ENCODE measurements at places on chromosomes 3 and 15. TPM values are rescaled to one million over a fixed set of nuclear protein-coding genes. Genes with fewer than 3 reads are reported as not detected.

GRCh38 chr3:69197922-69198530 lies 75.6 kb upstream of the LMOD3 start:
- H3K4me1 ChIP-seq, result no peaks in the 10 kb centered on the region
- H3K36me3 ChIP-seq, result no peaks in the 10 kb centered on the region

DNA sequence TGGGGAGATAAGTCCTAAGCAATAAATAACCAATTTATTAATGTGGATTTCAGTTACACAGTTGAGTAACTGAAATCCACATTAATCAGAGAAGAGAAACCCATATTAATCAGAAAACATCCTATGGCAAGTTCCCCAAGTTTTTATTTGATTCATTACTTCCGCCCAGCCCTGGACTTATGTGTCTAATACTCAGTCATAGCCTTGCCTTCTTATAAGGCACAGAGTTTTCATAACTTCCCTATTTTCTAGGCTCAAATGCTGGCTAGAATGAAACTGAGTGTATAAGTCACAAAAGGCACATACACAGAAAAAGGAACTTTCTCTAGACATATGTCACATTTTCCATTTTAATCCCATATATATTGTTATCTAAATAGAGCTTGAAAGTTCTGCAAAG lies 28.8 kb downstream of the CD47 start:
- peaks cover 14% of the 10 kb centered on the region for H3K36me3 ChIP-seq
- peaks cover 30% of the 10 kb centered on the region for H3K4me1 ChIP-seq
- peak; percentile 64 for DNase-seq

DNA sequence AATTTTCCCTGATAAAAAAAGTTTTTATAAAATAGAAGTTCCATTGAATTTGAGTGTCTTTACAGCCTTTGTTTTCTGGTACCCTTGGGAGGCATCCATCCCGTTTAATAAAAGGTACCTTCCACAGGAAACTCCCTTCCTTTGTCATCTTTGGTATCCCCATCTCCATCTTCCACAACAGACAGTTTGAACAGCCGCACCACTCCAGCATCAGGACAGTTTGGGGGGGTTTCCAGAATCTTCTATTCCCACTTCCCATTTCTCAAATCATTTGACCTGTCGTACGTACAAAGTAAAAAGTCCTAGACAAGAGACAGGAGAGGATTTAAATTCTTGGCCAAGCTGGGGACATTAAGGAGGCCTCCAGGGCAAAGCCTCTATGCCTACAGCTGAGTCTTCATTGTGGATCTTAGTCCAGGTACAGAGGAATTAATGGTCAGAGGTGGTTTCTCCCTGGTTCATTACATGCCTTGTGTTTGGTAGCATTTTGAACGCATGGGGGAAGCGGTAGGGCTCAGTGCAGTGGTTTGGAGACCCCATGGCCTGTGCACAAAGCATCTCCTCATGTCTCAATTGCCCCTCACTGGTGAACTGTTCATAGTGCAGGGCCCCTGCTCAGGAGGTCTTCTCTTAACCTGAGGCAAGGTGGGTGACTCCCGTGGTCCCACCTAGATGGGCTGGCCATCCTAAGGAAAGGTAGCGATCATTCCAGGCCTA lies 19.4 kb upstream of the BCL2A1 start:
- H3K27me3 ChIP-seq, result no peaks in the 10 kb centered on the region
- H3K27ac ChIP-seq, result no peak overlapping the region
- no peaks in the 10 kb centered on the region for H3K36me3 ChIP-seq
- no peaks in the 10 kb centered on the region for H3K4me1 ChIP-seq
- H3K4me3 ChIP-seq, result no peak overlapping the region

DNA sequence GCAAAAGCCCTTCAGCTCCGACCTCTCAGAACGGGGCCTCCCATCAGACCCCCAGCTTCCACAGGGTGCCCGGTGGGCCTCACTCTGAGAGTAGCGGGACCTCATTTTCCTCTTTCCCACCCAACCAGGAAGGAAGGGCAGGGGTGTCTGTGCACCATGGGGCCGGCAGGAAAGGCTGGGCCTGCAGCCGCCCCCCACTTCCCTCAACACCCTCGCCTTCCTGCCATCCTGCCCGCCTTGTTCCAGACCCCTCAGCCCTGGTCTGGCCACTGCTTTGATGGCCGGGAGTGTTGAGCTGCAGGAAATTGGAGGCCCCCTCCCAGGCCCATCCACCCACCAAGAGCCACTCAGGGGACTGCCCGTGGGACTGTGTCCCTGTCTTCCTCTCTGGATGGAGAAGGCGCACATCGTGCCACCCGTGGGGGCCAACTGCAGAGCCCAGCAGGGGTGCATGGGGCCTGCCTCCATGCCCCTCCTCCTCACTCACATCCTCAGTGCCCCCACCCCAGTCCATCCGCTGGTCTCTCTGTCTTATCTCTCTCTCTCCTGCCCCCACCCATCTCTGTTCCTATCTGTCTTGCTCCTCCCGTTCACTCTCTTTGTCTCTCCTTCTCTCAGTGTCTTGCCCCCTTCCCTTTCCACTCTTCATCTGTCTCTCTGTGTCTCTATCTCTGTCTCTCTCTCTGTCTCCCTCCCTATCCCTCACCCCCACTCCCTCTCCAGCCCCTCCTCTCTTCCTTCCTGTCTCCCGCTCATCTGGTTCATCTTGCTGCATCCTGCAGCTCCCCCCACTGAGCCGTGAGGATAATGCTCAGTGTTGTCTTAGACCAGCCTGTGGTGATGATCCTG lies 1.8 kb upstream of the PLXND1 start:
- H3K36me3 ChIP-seq, result no peaks in the 10 kb centered on the region
- peaks cover 19% of the 10 kb centered on the region for H3K4me1 ChIP-seq
- no peak overlapping the region for H3K4me3 ChIP-seq
- H3K27me3 ChIP-seq, result no peaks in the 10 kb centered on the region
- no peak overlapping the region for H3K27ac ChIP-seq

DNA sequence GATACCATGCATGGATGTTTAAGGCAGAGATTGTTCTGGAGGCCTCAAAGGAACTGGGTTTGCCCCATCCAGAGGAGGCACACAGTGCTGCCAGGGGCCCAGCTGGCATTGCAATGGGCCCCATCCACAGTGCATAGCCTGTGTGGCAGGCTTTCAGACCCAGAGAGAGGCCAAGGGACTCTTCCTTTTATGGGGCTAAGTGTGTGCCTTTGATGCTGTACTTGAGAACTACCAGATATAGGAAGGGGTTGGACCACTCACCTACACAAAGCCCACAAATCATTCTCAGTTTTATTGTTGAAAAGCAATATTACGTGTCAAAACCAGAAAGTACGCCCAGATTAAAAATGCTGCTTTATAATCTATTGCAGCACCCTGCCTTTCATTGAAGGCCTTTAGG lies 134.9 kb downstream of the EPHB1 start:
- no peaks in the 10 kb centered on the region for H3K4me1 ChIP-seq
- no peak overlapping the region for H3K4me3 ChIP-seq
- no peaks in the 10 kb centered on the region for H3K36me3 ChIP-seq
- no peaks in the 10 kb centered on the region for H3K27me3 ChIP-seq
- H3K27ac ChIP-seq, result no peak overlapping the region

GRCh38 chr3:161557445-161558150 lies 61.0 kb downstream of the OTOL1 start:
- DNase-seq, result no peak
- H3K36me3 ChIP-seq, result no peaks in the 10 kb centered on the region
- H3K4me3 ChIP-seq, result no peak overlapping the region
- no peaks in the 10 kb centered on the region for H3K27me3 ChIP-seq
- H3K27ac ChIP-seq, result no peak overlapping the region
- no peaks in the 10 kb centered on the region for H3K4me1 ChIP-seq

GRCh38 chr15:88269356-88270062 lies 13.0 kb upstream of the NTRK3 start:
- no peaks in the 10 kb centered on the region for H3K36me3 ChIP-seq
- H3K27me3 ChIP-seq, result no peaks in the 10 kb centered on the region
- H3K4me1 ChIP-seq, result no peaks in the 10 kb centered on the region
- H3K4me3 ChIP-seq, result no peak overlapping the region
- DNase-seq, result no peak

- H3K27ac ChIP-seq, result peak overlapping the region; percentile 74
- no peaks in the 10 kb centered on the region for H3K27me3 ChIP-seq
- peaks cover 17% of the 10 kb centered on the region for H3K4me1 ChIP-seq
- peak overlapping the region; percentile 47 for H3K4me3 ChIP-seq
Observed at GRCh38 chr3:186909078-186909853, 21.1 kb upstream of the ST6GAL1 start.

DNA sequence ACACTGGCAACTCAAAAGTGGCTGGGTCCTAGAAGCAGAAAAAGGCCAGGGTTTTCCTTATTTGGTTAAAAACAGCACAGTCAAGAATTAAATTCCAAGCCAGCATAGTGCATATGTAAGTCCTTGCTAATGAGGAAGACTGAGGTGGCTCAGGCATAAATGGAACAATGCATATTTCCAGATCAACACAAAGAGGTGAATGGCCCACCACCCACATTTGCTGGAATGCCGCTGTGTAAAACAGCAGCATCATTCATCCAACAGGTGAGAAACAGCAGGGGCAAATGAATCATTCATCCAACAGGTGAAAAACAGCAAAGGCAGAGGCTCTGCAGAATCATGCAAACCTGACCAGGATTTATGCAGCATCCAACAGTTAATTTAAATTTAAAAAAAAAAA lies 32.9 kb downstream of the GPR176 start:
- no peaks in the 10 kb centered on the region for H3K4me1 ChIP-seq
- no peaks in the 10 kb centered on the region for H3K36me3 ChIP-seq
- H3K4me3 ChIP-seq, result no peak overlapping the region
- no peak for DNase-seq
- H3K27ac ChIP-seq, result no peak overlapping the region

GRCh38 chr15:29437888-29438702 lies 168.5 kb upstream of the NSMCE3 start:
- H3K27ac ChIP-seq, result no peak overlapping the region
- H3K4me3 ChIP-seq, result no peak overlapping the region
- H3K4me1 ChIP-seq, result no peaks in the 10 kb centered on the region
- DNase-seq, result no peak
- H3K27me3 ChIP-seq, result no peaks in the 10 kb centered on the region

GRCh38 chr15:52278135-52278534 lies 17.5 kb downstream of the MYO5C start:
- H3K36me3 ChIP-seq, result no peaks in the 10 kb centered on the region
- H3K4me1 ChIP-seq, result no peaks in the 10 kb centered on the region
- H3K27ac ChIP-seq, result no peak overlapping the region
- no peak overlapping the region for H3K4me3 ChIP-seq

DNA sequence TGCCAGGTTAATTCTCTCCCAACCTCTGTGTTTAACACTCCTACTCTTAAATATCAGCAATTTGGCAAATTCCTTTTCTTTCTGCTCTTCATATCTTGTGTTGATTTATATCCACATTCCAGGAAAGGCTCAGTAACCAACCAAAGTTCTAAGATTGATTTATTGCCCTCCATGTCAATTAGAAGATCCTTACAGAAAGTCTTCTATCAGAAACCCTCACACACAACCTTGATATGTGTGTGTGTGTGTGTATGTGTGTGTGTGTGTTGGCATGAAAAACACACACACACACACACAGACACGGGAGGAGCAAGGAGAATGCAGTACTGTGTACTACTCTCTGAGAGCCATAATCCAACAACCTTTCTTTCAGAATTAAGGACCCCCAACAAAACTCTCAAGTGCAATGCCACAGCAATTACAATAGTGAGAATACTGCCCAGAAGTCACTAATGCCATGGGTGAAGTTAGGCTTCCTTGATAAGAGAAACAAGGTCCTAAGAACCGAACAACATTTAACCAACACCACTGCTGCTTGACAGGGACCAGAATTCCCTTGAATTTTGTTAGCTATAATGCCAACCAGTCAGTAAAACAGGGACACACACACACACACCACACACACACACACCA lies 1.1 kb downstream of the LSAMP start:
- no peak overlapping the region for H3K4me3 ChIP-seq
- no peak for DNase-seq
- H3K27ac ChIP-seq, result no peak overlapping the region
- no peaks in the 10 kb centered on the region for H3K36me3 ChIP-seq
- H3K4me1 ChIP-seq, result no peaks in the 10 kb centered on the region

GRCh38 chr3:55006244-55006676 lies 78.4 kb upstream of the LRTM1 start:
- no peak overlapping the region for H3K4me3 ChIP-seq
- no peaks in the 10 kb centered on the region for H3K36me3 ChIP-seq
- no peak overlapping the region for H3K27ac ChIP-seq
- H3K4me1 ChIP-seq, result no peaks in the 10 kb centered on the region

- H3K27me3 ChIP-seq, result no peaks in the 10 kb centered on the region
- DNase-seq, result no peak
- no peaks in the 10 kb centered on the region for H3K36me3 ChIP-seq
- H3K4me3 ChIP-seq, result no peak overlapping the region
- no peak overlapping the region for H3K27ac ChIP-seq
- H3K4me1 ChIP-seq, result no peaks in the 10 kb centered on the region
Observed at GRCh38 chr3:120204338-120204737, 80.7 kb downstream of the GPR156 start.

DNA sequence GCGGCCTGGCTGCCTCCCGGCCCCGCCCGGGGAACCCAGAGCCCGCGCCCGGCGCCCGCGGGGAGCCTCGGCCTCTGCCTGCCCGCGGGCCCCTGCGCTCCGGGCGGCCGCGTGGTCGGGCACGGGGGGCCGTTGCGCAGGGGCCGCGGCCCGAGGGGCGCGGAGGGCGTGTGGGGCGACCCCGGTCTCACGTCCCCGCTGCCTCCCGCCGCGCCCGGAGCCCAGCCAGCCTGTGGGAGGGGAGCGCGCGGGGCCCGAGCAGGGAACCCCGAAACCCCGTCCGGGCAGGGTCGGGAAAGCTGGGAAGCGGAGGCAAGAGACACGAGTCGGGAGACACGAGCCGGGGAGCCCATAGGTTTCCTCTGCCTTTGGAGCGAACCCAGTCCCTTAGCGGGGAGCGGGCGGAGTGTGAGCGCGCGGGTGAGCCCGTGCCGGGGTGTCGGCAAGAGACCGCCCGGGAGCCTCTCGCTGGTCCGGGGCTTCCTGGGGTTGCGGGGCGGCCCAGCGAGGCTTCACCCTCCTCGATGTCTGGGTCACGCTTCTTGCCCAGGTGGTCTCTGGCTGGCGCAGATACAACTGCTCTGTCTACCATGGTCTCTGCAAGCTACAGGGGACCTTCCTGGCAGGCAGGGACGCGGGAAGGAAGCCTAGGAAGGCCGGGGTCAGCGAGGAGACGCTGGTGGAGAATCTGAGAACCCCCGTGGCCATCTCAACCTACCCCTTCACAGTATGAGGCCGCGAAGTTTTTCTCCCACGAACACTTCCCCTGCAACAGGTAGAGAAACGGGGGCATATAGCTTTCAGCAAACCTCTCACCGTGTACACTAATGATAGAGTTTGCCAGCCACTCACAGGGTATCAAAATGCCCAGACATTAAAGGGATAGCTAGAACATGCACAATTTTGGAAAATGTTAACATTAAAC lies 586 bp downstream of the LRRK1 start:
- H3K36me3 ChIP-seq, result no peaks in the 10 kb centered on the region
- H3K4me3 ChIP-seq, result peak overlapping the region; percentile 89
- H3K27ac ChIP-seq, result peak overlapping the region; percentile 48
- no peaks in the 10 kb centered on the region for H3K27me3 ChIP-seq

The GPR156 gene
- total RNA-seq, result 0.20 TPM

The CADPS gene
- total RNA-seq, result 0.22 TPM

The SRGAP3 gene
- total RNA-seq, result 3.4 TPM

The KLHL6 gene
- total RNA-seq, result 72.6 TPM

The TEX264 gene
- 39.1 TPM for total RNA-seq

The STRA6 gene
- not detected for total RNA-seq

The MOBP gene
- total RNA-seq, result not detected

The SLC28A2 gene
- not detected for total RNA-seq

The ZNF860 gene
- 41.4 TPM for total RNA-seq

The TLR9 gene
- total RNA-seq, result 21.0 TPM

The CCR8 gene
- total RNA-seq, result not detected

The CYP8B1 gene
- not detected for total RNA-seq

Data from B cell (primary cell).